Activated CD4-positive, alpha-beta T cell treated with anti-CD3 and anti-CD28 coated beads, Interleukin-2, amount 50 U/mL, for 4 hours (primary cell): ENCODE measurements at places on chromosomes 4 and X.

GRCh38 chr4:41437111-41437536 lies 100.8 kb upstream of the LIMCH1 start:
- no peak for DNase-seq

DNA sequence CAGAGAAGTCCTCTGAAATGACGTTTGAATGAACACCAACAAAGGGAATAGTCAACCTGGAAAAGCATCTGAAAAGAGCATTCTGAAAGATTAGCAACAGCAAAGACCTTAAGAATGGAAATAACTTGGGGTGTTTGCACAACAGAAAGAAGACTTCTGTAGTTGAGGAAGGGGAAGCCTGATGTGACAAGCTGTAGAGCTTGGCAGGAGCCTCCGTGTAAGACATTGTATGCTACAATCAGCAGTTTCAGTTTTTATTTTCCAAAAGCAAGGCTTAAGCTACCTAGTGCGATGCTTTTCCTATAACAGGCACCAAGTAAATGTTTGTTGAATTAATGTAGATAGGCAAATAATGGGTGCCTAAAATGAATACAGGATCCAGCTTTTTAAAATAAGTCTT lies 484.0 kb downstream of the SPRY1 start:
- no peak for DNase-seq

DNA sequence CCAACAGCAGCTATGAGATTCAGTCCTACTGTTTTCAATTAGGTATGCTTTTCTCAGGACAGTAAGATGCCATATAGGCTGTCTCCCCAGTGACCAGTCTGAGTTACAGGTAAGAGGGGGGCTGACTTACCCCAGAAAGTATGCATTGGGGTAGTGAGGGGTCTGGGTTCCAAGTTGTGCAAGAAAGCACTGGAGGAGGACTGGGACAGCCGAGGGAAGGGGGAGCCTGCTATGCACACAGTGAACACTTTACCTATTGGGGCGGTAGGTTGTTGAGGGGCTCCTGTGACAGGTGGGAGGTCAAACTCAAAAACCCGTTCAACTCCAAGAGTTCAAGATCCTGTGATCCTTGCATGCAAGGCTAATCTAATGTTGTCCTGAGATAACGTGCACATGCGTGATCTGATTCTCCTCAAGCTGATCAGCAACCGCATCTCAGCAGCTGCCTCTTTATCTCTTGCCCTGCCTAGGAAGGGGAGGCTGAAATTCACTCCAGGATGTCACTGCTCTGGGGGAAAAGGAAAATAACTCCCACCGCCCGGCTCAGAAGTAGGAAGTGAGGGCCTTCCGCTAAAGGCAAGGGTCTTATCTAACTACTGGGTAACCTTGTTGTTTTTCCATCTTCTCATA lies 108.8 kb upstream of the KIT start:
- no peak for DNase-seq

GRCh38 chr4:176635372-176636261 lies 157.1 kb downstream of the VEGFC start:
- DNase-seq: no peak

DNA sequence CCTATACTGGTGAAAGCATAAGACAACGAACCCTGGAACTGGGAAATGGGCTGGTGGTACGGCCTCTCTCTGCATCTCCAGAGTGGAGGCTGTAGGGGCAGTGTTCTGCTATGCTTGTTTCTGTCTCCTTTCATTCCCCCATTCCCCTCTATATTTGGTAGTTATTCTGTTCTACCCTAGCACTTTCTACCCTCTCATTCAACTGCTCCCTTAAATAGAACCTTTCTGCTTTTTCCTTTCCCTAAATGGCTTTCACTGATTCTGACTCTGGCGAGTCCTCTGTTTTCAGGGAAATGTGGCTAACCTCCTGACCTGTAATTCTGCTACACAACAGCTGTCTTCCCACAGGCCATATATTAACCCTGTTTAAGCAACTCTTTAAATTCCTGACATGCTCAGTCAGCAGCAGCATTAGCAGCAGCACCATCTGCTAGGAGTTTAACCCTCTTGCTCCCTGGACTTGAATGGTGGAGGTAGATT lies 94.2 kb downstream of the CXCL13 start:
- DNase-seq: no peak

DNA sequence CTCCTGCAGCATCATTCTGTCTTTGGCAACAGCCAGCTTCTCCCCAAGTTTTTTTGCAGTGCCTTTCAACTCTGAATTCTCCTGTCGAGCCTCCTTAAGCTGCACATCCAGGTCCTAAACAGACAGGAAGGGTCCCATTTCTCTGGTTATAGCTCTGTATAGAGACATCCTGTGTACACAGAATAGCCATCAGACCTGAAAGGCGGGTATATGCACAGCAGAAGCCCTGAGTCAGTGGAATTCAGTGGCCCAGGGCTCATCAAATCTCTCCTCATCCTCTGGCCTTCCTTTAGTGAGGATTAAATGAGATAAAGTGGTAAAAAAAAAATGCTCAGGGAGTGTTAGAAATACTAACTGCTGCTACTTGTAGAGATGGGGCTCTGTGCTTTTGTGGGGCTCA lies 73.8 kb downstream of the FAM184B start:
- DNase-seq: no peak

DNA sequence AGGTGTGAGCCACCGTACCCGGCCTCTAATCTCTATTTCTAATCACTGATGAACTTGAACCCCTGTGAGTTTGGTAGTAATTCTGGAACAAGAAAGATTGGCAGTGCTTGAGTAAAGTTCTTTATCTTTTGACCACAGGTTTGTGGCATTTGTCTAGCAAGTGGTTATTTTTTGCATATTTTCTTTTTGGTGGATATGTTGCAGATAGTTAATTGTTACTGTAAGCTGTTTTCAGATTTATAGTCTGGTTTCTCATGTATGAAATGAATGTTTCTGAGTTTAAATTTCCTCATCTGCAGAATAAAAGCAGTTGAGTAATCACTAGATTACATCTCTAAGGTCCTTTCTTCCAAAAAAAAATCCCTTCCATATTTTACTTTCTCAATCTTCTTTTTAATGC lies 105.2 kb downstream of the GASK1B start:
- no peak for DNase-seq

DNA sequence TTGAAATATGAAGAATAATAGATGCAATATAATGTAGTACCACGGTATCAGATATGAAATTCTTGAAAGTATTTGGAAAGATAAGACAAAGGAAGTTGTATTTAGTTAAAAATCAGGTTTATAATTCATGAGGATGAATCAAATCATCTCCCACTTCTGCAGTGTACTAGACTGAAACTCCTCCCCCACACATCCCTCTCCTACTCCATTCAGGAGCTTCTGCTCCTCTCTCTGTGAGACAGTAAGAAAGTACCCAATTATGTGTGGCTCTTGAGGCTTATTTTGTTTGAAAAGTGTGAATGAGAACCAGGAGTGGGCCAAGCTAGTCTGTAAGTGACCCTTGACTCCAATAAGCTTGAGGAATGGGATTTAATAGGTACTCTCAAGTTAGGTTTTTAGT lies 9.5 kb downstream of the SLAIN2 start:
- no peak for DNase-seq
